ENCODE measurements at places on chromosomes 2 and 18.

- no peak for DNase-seq
These were observed 150.9 kb downstream of the TWIST2 start for GRCh38 chr2:238998801-238999200.

- no peak for DNase-seq
These were observed 104.7 kb upstream of the CD302 start for GRCh38 chr2:159902722-159903121.

- DNase-seq = no peak
These were observed 634 bp upstream of the MSGN1 start for GRCh38 chr2:17815468-17816184.

- DNase-seq = no peak
These were observed 825.8 kb upstream of the CDH2 start for GRCh38 chr18:29002747-29003146.

DNA sequence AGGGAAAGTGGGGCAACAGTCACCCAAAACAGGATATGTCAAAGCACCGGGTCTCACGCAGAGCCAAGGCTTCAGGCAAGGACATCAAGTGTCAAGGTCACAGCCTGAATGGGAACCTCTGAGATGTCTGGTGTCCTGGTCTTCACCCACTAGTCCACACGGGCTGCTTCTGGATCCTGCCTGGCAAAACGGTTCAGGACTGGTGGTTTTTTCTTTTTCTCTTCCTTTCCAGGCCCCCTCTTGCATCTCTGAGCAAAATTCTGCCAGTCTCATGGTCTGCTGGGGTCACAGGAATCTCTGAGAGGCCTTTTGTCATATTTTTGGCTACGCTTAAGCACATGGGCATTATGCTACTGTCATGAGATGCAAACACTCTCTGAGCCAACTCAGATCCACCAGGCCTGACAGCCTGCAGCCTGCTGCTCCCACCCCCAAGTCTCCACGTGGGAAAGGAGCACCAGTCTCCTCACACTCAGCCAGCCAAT, 518.2 kb upstream of the ZEB2 start:
- DNase-seq = no peak

- no peak for DNase-seq
These were observed 40.9 kb downstream of the ADD2 start for GRCh38 chr2:70726947-70727725.

All from NCI-H446 treated with DMSO at 0.1 percent for 48 hours (cell line).